ENCODE measurements at places on chromosomes 1 and 21.

DNA sequence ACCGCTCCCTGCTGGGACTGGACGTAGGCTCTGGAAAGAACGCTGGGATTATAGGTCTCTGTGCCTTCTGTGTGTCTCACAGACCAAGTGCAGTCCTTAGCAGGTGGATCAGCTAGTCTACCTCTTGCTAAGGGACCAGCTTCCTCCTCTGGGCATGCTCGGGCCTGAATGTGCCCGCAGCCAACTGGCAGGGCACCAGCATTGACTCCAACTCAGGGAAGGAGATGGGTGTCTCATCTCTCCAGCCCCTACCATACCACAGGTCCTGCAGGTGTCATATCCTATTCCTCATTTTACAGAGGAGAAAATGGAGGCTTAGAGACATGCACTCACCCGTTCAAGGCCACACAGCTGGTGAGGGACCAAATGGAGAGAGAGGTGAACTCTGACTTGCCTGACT is 340.2 kb downstream of the PTPRU start:
- peak; percentile 82 for DNase-seq

DNA sequence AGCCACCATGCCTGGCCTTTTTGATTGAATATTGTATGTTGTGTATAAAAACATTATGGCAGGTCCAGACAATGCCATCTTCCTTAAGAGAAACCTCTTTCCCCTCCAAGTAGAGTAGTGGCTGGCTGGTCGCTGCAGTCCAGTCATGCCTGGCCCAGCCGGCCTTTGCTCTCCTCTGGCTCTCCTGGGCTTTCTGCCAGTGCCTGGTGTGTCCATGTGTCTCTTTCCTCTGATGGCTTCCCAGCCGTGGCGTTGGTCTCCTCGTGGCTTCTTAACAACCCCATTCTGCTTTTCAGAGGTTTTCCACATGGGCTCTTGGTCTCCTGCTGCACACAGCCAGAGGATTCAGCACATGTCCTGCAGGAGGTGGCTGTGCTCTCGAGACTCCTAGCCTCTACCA is 58.7 kb downstream of the DIP2A start:
- no peak for DNase-seq

GRCh38 chr1:229195246-229195645 is 75.7 kb upstream of the RAB4A start:
- no peak for DNase-seq

GRCh38 chr1:153959454-153959853 is 1.0 kb upstream of the CRTC2 start:
- DNase-seq: no peak

DNA sequence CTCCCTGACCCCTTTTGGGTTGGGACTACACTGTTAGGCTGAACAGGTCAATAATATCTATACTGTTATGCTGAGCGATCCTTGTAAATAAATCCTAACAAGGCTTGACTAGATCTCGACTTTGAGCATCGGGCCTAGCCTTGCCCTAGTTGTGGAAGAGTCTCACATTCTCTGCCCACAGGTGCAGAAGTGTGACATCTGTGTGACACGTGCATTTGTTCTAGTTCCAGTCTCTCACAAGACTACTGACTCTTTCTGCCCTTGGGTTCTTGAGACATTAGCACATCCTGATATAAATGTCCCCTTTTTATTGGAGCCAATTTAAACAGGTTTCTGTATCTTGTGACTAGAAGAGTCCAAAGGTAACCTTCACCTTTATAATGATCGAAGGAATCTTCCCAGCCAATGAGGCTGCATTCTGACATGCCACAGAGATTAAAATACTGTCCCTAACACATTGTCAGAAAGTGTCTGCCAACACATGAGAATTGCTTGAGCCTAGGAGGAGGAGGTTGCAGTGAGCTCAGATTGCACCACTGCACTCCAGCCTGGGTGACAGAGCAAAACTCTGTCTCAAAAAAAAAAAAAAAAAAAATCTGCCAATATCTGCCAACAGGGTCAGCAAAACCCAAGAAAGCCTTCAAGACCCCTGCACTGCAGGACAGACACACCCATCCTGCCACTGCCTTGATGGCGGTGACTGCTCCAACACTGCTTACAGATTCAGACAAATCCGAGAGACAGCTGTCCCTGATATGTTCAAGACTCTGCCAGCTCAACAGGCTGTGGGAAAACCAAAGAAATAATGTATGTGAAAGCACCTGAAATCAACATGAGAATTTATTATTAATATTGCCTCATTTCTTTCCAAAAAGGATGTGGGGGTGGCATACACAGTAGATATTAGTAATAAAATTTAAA is 56.5 kb upstream of the PSEN2 start:
- no peak for DNase-seq

GRCh38 chr1:41862384-41863221 is 56.1 kb downstream of the HIVEP3 start:
- DNase-seq: peak; percentile 93

DNA sequence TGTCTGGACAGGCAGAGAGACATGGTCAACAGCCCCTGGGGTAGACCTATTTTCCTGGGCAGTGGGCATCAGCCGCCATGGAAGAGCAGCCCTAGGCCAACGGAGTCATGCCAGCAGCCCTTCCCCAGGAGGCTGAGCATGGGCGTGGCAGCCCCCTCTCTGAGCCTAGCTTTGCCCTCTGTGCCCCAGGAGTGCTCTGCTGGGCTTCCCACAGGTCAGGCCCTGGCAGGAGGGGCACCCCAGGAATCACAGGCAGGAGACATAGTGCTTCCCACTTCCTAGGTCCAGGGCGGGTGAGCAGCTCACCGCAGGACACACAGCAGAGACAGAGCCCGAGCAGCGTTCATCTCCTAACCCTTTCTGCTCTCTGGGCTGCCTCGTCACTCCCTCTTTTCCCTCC is 132.8 kb downstream of the GLIS1 start:
- no peak for DNase-seq

Measured in foreskin keratinocyte (primary cell).